ENCODE measurements at places on chromosomes 3 and 15.

DNA sequence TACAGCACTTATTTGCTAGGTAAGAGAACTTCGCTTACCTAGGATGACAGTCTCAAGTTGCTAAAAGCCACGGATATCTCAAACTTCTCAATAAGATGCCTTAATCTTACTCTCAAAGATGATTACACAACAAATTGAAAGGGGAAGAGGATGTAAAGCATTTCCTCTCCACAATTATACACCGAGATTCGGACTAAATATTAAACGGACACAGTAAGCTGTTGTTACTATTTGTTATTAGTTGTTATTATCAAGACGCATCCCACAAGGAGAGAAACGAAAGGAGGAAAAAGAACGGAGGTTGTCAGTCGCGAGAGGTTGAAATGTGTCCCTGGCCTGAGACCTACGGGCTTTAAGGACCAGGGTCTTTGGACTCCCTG lies 660 bp downstream of the ZNF106 start:
- DNase-seq, result no peak

- no peak for DNase-seq
Observed at GRCh38 chr3:8760506-8760905, 8.9 kb downstream of the OXTR start.

DNA sequence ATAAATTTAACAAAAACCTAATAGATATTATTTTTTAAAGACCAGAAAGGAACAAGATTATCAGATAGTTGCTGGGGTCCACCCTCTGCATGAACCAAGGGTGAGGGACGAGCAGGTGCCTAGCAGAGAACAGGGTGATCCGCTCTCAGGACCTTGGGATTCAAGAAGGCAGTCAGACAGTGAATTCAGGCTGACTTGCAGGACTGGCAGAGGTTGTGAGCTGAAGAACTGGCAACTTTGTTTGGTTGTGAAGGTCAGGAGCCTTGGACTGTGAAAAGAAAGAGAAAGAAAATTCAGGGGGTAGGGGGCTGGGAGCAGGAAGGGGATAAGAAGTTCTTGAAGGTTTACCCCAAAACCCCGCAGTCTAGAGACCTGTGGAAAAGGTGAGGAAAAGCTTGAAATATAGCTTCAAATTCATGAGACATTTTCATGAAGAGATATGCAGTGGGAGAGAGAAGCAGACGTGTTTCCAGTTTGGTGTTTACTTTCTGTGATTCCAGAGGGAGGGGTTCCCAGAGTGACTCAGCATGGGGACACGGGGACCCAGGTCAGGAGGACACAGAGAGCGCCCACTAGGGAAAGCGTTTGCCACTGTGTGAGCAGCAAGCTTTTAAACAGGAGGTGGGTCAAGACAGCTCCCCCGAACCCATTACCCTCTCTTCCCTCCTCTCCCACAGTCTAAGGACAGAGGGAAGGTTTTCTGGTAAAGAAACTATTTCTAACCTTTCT lies 217.2 kb upstream of the UMPS start:
- no peak for DNase-seq

DNA sequence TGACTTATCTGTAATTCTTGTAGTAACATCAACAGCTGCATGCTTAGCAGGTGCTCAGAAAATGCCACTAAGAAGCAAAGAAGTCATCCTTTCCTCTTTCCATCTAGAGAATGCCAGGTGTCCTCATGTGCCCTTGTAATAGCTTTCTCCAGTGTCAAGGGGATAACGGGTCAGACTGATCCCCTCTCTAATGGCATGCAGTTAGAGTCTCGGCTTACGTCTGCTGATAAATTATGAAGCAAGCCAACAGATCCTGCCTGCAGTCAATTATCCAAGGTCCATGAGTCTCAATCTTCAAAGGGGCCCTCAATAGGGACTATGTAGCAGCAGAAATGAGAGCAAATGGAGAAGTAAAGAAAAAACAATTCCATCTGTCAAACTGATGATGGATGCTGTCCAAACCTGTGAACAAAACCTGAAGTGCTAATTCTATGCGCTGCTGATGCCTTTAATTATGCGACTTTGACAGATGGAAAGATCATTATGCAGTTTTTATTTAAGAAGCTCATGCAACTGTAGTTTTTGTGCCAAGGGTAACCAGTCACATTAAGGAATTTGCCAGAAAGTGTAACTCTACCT lies 162.8 kb upstream of the PEX5L start:
- DNase-seq, result no peak

GRCh38 chr15:47812470-47812999 lies 95.2 kb downstream of the SEMA6D start:
- no peak for DNase-seq

- no peak for DNase-seq
Observed at GRCh38 chr15:52683580-52683979, 4.4 kb upstream of the ATOSA start.

DNA sequence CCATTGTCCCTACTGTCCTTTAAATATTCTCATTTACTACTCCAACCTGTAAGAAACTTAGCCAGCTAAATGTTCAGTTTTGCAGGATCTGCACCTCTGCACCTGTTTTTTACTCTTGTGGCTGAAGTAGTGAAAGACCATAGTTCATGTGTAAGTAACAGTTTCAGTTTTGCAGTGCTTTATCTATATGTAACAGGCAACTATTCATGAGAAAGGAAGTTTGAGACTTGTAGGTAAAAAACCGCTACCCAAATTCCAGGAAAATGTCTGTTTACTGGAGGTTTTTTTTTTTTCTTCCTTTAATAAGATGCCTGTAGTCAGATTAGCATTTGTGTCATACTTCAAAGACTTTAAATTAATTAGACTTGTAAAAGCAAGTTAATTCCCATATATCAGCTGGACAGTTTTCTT lies 25.4 kb upstream of the MBNL1 start:
- no peak for DNase-seq

GRCh38 chr3:16474216-16474615 lies 39.3 kb downstream of the RFTN1 start:
- DNase-seq, result no peak
